Smooth muscle cell of the umbilical artery (primary cell): ENCODE measurements at places on chromosomes 13 and 19. TPM values are rescaled to one million over a fixed set of nuclear protein-coding genes. Genes with fewer than 3 reads are reported as not detected.

KLK2 gene
- total RNA-seq = not detected in 2 replicates

KLK4 gene
- not detected in 2 replicates for total RNA-seq

CYP4F2 gene
- total RNA-seq = not detected in 2 replicates

ZNF793 gene
- total RNA-seq = 1.5 and 2.5 TPM in 2 replicates

SIGLECL1 gene
- total RNA-seq = not detected in 2 replicates

SIGLEC12 gene
- total RNA-seq = not detected in 2 replicates

KASH5 gene
- not detected in 2 replicates for total RNA-seq

RDH8 gene
- not detected in 2 replicates for total RNA-seq

GJB6 gene
- not detected in 2 replicates for total RNA-seq

TSSK6 gene
- total RNA-seq = 1.2 and 2.1 TPM in 2 replicates

PSG6 gene
- not detected in 2 replicates for total RNA-seq

TPTE2 gene
- not detected in 2 replicates for total RNA-seq

SHISA2 gene
- total RNA-seq = under 0.01 and 0.09 TPM in 2 replicates

FGF21 gene
- not detected in 2 replicates for total RNA-seq

TTC9B gene
- not detected in 2 replicates for total RNA-seq

IGFL1 gene
- total RNA-seq = not detected in 2 replicates

GSX1 gene
- not detected in 2 replicates for total RNA-seq

MUC16 gene
- not detected in 2 replicates for total RNA-seq

CD33 gene
- not detected in 2 replicates for total RNA-seq

SMIM7 gene
- total RNA-seq = 54.9 and 90.6 TPM in 2 replicates

OLFM2 gene
- total RNA-seq = 2.5 and 3.0 TPM in 2 replicates

PGLYRP2 gene
- not detected in 2 replicates for total RNA-seq

ZNF587B gene
- 26.7 and 31.7 TPM in 2 replicates for total RNA-seq

TUBA3C gene
- not detected in 2 replicates for total RNA-seq

MPHOSPH8 gene
- 19.3 and 22.8 TPM in 2 replicates for total RNA-seq

SLC7A10 gene
- total RNA-seq = not detected in 2 replicates

EFNA2 gene
- not detected in 2 replicates for total RNA-seq

MKNK2 gene
- total RNA-seq = 49.0 and 102 TPM in 2 replicates

ZNF844 gene
- total RNA-seq = 6.7 and 8.0 TPM in 2 replicates

NCCRP1 gene
- not detected in 2 replicates for total RNA-seq

COL4A1 gene
- 1,935 and 2,219 TPM in 2 replicates for total RNA-seq

ZNF324 gene
- total RNA-seq = 13.7 and 14.8 TPM in 2 replicates

STAP2 gene
- total RNA-seq = 1.2 and 3.0 TPM in 2 replicates

CGB8 gene
- not detected in 2 replicates for total RNA-seq

FPR2 gene
- 0.05 and 0.30 TPM in 2 replicates for total RNA-seq

ZSCAN5B gene
- not detected in 2 replicates for total RNA-seq

CD37 gene
- total RNA-seq = under 0.01 TPM in 1 of 2 replicates, not detected in the other

CBY2 gene
- not detected in 2 replicates for total RNA-seq

LHB gene
- total RNA-seq = not detected in 2 replicates

SMIM24 gene
- not detected in 2 replicates for total RNA-seq

SLC25A41 gene
- total RNA-seq = not detected in 2 replicates

ARMC6 gene
- 36.2 and 54.6 TPM in 2 replicates for total RNA-seq

IL11 gene
- total RNA-seq = 14.4 and 33.9 TPM in 2 replicates

SIGLEC14 gene
- total RNA-seq = not detected in 2 replicates

LILRA5 gene
- not detected in 2 replicates for total RNA-seq

STX10 gene
- 49.3 and 73.0 TPM in 2 replicates for total RNA-seq

ZIC2 gene
- not detected in 2 replicates for total RNA-seq

C5AR1 gene
- under 0.01 and 0.18 TPM in 2 replicates for total RNA-seq

KLC3 gene
- total RNA-seq = not detected in 2 replicates
